ENCODE measurements at places on chromosomes 1 and 21. TPM values are rescaled to one million over a fixed set of nuclear protein-coding genes. Genes with fewer than 3 reads are reported as not detected.

Gene TCEA3
- total RNA-seq: 3.4 TPM

Gene COL16A1
- total RNA-seq: 2.7 TPM

GRCh38 chr1:224253721-224254120 lies 70.7 kb downstream of the DEGS1 start:
- no peak for DNase-seq
- no peak overlapping the region for H3K4me3 ChIP-seq
- H3K27me3 ChIP-seq: no peaks in the 10 kb centered on the region

- no peak overlapping the region for H3K27ac ChIP-seq
- H3K27me3 ChIP-seq: no peaks in the 10 kb centered on the region
- no peaks in the 10 kb centered on the region for H3K4me1 ChIP-seq
- no peak for DNase-seq
- H3K4me3 ChIP-seq: no peak overlapping the region
These were observed 62.7 kb upstream of the RUNX3 start for GRCh38 chr1:24992761-24993211.

Gene GJA8
- total RNA-seq: not detected

Gene HECTD3
- 80.0 TPM for total RNA-seq

GRCh38 chr21:25890001-25890400 lies 155.2 kb downstream of the GABPA start:
- H3K36me3 ChIP-seq: peaks cover 11% of the 10 kb centered on the region
- no peaks in the 10 kb centered on the region for H3K27me3 ChIP-seq
- no peak overlapping the region for H3K27ac ChIP-seq
- no peak overlapping the region for H3K4me3 ChIP-seq
- DNase-seq: no peak

DNA sequence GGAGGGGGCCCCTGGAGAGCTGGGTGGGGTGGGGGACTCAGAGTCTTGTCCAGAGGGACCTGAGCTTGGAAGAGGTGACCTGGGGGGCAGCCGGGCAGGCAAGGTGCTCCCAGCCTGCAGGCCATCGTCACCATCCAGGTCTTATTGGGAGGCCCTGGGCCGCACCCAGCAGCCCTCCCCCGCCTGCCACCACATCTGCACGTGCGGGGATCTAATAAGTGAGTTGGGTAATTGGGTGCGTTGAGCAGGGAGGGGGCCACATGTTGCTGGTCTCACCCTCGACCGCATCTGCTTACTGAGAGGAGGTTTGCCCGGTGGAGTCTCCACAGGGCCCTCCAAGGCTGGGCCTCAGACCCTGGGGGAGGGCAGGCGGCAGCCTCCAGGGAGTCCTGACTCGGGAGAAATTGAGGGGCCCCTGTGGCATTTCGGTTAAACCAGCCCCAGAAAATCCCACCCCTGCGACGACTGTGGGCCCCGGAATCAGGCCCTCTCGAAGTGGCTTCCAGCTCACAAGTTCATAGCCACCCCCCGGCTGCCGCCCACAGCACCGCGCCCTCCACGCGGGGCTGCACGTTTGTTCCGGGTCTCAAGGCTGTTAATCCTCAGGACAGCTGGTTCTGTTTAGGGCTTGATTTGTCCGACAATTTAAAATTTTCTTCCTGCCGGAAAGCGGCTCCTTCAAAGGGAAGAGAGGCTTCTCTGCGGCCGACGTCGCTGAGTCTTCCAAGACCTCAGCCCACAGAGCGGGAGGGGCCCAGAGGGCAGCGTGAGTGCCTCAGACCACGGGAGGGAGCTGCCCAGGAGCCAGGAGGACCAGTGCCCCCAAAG lies 14.7 kb upstream of the COL6A2 start:
- no peaks in the 10 kb centered on the region for H3K4me1 ChIP-seq
- no peaks in the 10 kb centered on the region for H3K36me3 ChIP-seq
- H3K27ac ChIP-seq: no peak overlapping the region
- no peak for DNase-seq

- H3K27me3 ChIP-seq: no peaks in the 10 kb centered on the region
- no peaks in the 10 kb centered on the region for H3K4me1 ChIP-seq
- H3K36me3 ChIP-seq: no peaks in the 10 kb centered on the region
- DNase-seq: no peak
These were observed 146.3 kb upstream of the RAB4A start for GRCh38 chr1:229124520-229125124.

DNA sequence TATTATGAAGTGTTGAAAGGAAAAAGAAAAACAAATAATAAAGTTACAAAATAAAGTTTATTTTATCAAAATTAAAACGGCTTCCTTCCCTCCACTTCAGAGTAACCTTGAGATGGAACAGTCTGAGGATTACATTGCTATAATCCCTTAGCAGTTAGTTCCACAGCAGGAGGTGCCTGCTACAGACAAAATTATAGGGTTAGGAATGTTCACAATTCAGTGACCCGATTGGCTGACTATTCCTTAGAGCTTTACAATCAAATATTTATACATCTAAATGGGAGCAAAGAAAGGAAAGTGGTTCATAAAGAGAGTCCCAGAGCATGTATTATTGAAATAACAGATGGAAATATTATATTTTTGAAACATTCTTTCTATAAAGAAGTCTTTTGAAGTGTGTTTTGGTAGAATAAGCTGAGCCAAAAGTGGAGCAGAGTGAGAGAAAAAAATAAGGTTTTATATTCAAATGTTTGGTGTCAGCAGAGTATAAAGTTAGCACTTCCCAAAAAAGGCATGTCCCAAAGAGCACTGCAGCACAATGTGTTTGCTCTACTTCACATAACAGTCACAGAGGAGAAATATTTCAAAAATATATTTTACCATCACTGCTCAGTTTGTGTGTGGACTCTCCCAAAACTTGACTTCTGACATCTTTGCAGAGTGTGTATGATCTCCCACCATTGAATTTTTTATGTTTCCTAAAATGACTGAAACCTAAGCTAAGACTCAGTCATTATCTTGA lies 71.4 kb upstream of the GORAB start:
- H3K27ac ChIP-seq: no peak overlapping the region
- H3K4me1 ChIP-seq: no peaks in the 10 kb centered on the region
- H3K27me3 ChIP-seq: no peaks in the 10 kb centered on the region
- no peak for DNase-seq
- H3K4me3 ChIP-seq: no peak overlapping the region
- H3K36me3 ChIP-seq: no peaks in the 10 kb centered on the region

DNA sequence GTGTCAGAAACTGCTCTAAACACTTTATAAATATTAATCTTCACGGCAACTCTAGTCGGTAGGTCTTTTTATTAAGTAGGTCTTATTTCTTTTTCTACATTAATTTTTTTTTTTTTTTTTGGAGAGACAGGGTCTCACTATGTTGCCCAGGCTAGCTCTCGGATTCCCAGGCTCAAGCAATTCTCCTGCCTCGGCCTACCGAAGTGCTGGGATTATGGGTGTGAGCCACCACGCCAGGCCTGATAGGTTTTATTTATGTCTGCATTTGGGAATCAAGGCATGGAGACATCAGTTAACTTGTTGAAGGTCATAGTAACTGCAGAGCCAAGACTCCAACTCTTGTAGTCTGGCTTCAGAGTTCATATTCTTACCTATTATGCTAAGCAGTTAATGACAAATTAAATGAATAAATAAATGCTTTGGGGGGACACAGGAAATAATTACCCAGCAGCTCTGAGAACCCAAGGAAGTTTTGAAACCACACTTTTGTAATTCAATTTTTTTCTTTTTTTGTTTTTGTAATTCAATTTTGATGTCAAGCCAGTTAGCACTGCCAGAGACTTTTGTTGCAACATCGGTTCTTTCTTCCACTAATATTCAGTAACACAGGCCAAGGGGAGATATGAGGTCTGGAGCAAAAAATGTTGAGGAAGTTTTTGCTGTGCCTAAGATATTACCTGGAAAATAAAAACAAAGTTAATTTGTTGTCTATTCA lies 9.4 kb upstream of the UAP1 start:
- H3K27me3 ChIP-seq: no peaks in the 10 kb centered on the region
- no peak overlapping the region for H3K27ac ChIP-seq
- H3K4me3 ChIP-seq: no peak overlapping the region

DNA sequence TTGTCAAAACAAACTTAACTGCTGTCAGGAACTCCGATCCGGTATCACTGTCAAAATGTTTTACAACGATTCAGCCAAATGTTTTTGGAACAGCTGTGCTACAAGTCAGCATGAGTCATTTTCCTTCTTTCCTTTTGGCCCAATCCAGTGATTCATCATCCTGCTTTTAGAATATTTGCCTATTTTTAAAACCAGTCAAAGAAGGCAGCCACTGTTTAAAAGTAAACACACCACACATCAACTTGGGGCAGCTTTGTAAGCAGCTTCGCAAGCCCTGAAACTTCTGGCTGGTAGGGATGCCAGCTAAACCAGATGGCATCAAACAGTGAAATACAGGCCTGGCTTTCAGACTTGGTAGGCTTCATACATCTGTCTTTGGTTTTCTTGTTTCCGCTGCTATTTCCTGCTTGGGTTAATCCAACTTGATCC lies 14.9 kb downstream of the MAP3K7CL start:
- H3K36me3 ChIP-seq: no peaks in the 10 kb centered on the region
- DNase-seq: peak; percentile 96
- H3K27ac ChIP-seq: peak overlapping the region; percentile 97
- H3K27me3 ChIP-seq: no peaks in the 10 kb centered on the region
- H3K4me1 ChIP-seq: peaks cover 35% of the 10 kb centered on the region

DNA sequence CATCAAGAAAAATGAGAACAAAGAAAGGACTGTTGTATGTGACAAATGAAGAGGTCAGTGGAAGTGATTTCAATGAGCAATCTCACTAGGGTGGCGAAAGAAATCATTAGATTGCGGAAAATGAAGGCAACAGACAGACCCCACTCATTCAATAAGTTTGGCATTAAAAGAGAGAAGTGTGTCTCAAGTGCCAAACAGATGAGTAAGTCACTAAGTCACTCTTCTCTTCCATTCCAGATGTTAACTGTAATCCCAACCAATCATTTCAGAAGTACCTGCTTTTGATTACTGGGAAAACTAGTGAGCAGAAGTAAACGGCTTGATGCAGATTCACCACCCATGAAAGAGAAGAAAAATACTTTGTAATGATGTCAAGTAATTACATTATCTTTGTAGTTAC lies 144.3 kb upstream of the PRMT6 start:
- DNase-seq: no peak
- H3K4me1 ChIP-seq: no peaks in the 10 kb centered on the region
- no peak overlapping the region for H3K27ac ChIP-seq
- H3K4me3 ChIP-seq: no peak overlapping the region
- H3K27me3 ChIP-seq: no peaks in the 10 kb centered on the region

- no peaks in the 10 kb centered on the region for H3K36me3 ChIP-seq
- no peaks in the 10 kb centered on the region for H3K4me1 ChIP-seq
- DNase-seq: no peak
These were observed 36.9 kb upstream of the QSOX1 start for GRCh38 chr1:180117764-180118116.

- no peaks in the 10 kb centered on the region for H3K36me3 ChIP-seq
- no peak for DNase-seq
- no peaks in the 10 kb centered on the region for H3K27me3 ChIP-seq
- no peak overlapping the region for H3K27ac ChIP-seq
- H3K4me1 ChIP-seq: no peaks in the 10 kb centered on the region
These were observed 157.5 kb downstream of the COP1 start for GRCh38 chr1:176049582-176049981.

- H3K4me3 ChIP-seq: peak overlapping the region; percentile 71
- peak overlapping the region; percentile 62 for H3K27ac ChIP-seq
- peaks cover 58% of the 10 kb centered on the region for H3K4me1 ChIP-seq
- DNase-seq: peak; percentile 69
- H3K36me3 ChIP-seq: no peaks in the 10 kb centered on the region
- H3K27me3 ChIP-seq: no peaks in the 10 kb centered on the region
These were observed 1.8 kb downstream of the ATP2B4 start for GRCh38 chr1:203628201-203629015.

DNA sequence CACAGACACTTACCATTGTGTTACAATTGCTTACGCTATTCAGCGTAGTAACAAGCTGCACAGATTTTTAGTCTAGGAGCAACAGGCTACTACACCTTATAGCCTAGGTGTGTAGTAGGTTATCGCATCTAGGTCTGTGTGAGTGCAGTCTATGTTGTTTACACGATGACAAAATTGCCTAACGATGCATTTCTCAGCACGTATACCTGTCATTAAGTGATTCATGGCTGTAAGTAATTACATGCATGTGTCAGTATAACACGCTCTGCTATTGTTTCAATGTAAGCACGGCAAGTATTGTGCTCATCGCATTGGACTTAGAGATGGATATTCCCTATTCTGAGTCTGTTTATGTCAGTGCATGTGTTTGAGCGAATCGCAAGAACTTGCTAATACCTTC lies 15.7 kb upstream of the ZBTB18 start:
- H3K27ac ChIP-seq: no peak overlapping the region
- no peaks in the 10 kb centered on the region for H3K36me3 ChIP-seq
- no peaks in the 10 kb centered on the region for H3K4me1 ChIP-seq
- no peak for DNase-seq
- H3K27me3 ChIP-seq: no peaks in the 10 kb centered on the region
- no peak overlapping the region for H3K4me3 ChIP-seq

GRCh38 chr1:15452866-15453571 lies 3.5 kb upstream of the CELA2A start:
- H3K4me1 ChIP-seq: no peaks in the 10 kb centered on the region
- no peaks in the 10 kb centered on the region for H3K27me3 ChIP-seq
- H3K4me3 ChIP-seq: no peak overlapping the region
- no peak for DNase-seq

- H3K4me3 ChIP-seq: no peak overlapping the region
- no peaks in the 10 kb centered on the region for H3K36me3 ChIP-seq
- peaks cover 9% of the 10 kb centered on the region for H3K27me3 ChIP-seq
- DNase-seq: peak; percentile 84
- no peak overlapping the region for H3K27ac ChIP-seq
- peaks cover 2% of the 10 kb centered on the region for H3K4me1 ChIP-seq
These were observed 48.0 kb upstream of the ZC3H11B start for GRCh38 chr1:219660666-219661463.

- no peak overlapping the region for H3K27ac ChIP-seq
- no peak overlapping the region for H3K4me3 ChIP-seq
- H3K27me3 ChIP-seq: no peaks in the 10 kb centered on the region
- no peaks in the 10 kb centered on the region for H3K4me1 ChIP-seq
These were observed 78.9 kb downstream of the CD247 start for GRCh38 chr1:167439301-167439988.

- no peaks in the 10 kb centered on the region for H3K27me3 ChIP-seq
- no peaks in the 10 kb centered on the region for H3K36me3 ChIP-seq
- no peak overlapping the region for H3K27ac ChIP-seq
- H3K4me1 ChIP-seq: no peaks in the 10 kb centered on the region
These were observed 78.7 kb upstream of the VAV3 start for GRCh38 chr1:108043707-108044106.

- no peak overlapping the region for H3K27ac ChIP-seq
- DNase-seq: no peak
- H3K27me3 ChIP-seq: peaks cover 100% of the 10 kb centered on the region
- H3K36me3 ChIP-seq: no peaks in the 10 kb centered on the region
These were observed 64.2 kb downstream of the MEF2D start for GRCh38 chr1:156436141-156437036.

GRCh38 chr1:13867603-13868002 lies 167.6 kb downstream of the PRDM2 start:
- no peaks in the 10 kb centered on the region for H3K36me3 ChIP-seq
- H3K27ac ChIP-seq: no peak overlapping the region
- H3K4me3 ChIP-seq: no peak overlapping the region
- DNase-seq: no peak

Gene CLIC6
- not detected for total RNA-seq
